ENCODE measurements at places on chromosomes 1 and 21.

GRCh38 chr1:52633291-52633754, 355 bp downstream of the SHISAL2A start:
- no peak for DNase-seq

GRCh38 chr1:218546314-218546713, 201.2 kb downstream of the TGFB2 start:
- DNase-seq = no peak

DNA sequence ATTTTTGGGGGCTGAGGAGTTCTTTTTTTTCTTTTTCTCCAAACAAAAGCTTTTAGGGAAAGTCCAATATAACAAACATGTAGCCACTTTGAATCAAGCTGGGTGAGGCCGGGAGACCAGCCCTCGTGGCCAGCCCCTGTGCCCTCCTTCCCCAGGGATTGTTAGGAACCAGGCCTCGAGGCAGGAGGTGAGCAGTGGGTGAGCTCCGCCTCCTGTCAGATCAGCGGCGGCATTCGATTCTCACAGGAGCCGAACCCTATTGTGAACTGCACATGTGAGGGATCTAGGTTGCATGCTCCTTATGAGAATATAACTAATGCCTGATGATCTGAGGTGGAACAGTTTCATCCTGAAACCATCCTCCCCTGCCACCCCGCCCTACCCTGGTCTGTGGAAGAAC, 41.8 kb upstream of the TTC22 start:
- no peak for DNase-seq

DNA sequence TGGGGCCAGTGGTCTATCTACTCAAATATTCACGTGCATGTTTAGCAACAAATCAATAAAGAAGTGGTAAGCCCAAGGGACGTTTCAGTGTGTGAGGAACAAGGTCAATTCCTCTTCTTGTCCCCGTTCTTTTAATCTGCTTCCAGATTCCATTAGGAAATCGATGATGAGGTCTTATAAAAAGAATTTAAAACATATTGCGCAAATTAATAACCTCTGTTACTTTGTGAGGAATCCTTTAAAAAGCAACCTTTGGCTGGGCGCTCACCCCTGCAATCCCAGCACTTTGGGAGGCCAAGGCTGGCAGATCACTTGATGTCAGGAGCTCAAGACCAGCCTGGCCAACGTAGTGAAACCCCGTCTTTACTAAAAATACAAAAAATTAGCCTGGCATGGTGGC, 113.0 kb upstream of the TMPRSS2 start:
- DNase-seq = no peak

GRCh38 chr1:26696654-26697430, 1.0 kb downstream of the ARID1A start:
- DNase-seq = peak; percentile 81

- no peak for DNase-seq
Measured at GRCh38 chr1:81832573-81832972, 31.8 kb downstream of the ADGRL2 start.

- DNase-seq = no peak
Measured at GRCh38 chr1:58397187-58397820, 149.2 kb downstream of the OMA1 start.

- DNase-seq = no peak
Measured at GRCh38 chr1:11499601-11500331, 20.8 kb downstream of the DISP3 start.

- no peak for DNase-seq
Measured at GRCh38 chr1:221162352-221162751, 283.1 kb downstream of the HLX start.

DNA sequence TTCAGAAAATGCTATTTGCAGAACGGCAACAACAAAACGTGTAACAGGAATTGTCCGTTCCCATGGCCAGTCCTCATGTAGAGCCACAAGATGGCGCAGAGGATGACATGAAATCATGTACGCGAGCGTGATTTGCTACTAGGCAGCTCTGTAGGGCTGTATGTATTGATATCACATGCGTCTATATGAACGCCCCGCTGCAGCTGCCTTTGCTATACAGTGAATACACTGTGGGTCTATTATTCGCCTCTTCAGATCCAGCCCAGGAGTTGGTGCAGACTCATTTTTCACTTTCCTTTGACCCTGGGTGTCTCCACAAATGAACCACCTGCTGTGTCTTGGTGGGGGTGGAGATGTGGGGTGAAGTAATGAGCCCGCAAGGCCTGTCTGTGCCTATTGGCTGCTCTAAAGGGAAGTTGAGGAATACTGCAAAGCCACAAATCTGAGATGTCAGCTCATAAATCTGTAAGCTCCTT, 361.5 kb downstream of the KIF26B start:
- DNase-seq = no peak

- DNase-seq = no peak
Measured at GRCh38 chr21:32334980-32335531, 36.4 kb downstream of the MRAP start.
